ENCODE measurements at places on chromosomes 5 and 9. TPM values are rescaled to one million over a fixed set of nuclear protein-coding genes. Genes with fewer than 3 reads are reported as not detected.

The SLC45A2 gene
- not detected for total RNA-seq

The LSM11 gene
- 2.2 TPM for total RNA-seq

The PPP6C gene
- 52.0 TPM for total RNA-seq

DNA sequence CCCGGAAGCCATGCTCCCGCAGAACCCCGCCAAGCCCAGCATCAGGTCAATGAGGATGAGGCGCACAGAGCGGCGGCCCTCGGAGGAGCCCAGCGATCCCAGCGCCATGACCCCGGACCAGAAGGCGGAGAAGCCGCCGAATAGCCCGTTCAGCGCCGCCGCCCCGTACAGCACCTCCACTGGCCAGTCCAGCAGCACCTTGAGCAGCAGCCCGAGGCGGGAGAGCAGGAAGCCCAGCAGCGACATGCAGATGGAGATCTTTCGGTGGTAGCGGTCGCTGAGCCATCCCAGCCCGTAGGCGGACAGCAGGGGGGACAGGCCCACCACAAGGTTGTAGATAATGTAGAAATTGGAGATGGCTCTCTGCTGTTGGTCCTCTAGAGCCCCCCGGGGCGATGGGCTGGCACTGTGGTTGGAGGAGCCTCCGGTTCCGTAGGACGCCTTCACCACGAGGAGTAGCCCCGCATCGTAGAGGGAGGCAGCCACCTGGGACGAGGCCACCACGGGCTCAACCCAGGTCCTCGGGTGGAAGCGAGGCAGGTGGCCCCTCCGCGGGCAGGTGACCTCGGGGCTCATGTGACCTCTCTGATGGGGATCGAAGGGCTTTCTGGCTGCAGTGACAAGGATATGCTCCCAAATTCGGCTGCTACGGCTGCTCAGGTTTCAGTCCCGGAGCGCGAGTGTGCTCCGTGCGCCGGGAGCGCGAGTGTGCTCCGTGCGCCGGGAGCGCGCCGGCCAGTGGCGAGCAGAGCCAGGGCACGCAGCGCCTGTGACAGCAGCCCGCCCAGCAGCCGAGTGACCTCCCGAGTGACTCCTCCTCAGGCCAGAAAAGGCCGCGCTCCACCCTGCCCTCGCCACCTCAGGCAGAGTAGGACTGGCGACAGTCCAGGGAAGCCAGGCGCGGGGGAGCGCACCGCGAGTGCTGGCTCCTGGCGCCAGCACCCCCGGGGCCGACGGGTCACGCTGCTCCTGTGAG is at the start of gene SLC46A2:
TSS of gene SLC46A2 (minus strand) at position 771 of the 976 bp plus-strand sequence. CDS start at position 576, 195 bp downstream.
- peaks cover 5% of the 10 kb centered on the region for H3K4me1 ChIP-seq
- DNase-seq: peak; percentile 27
- no peak within 1 kb of the TSS for H3K27ac ChIP-seq
- H3K4me3 ChIP-seq: no peak within 1 kb of the TSS

The NEUROG1 gene
- total RNA-seq: not detected

DNA sequence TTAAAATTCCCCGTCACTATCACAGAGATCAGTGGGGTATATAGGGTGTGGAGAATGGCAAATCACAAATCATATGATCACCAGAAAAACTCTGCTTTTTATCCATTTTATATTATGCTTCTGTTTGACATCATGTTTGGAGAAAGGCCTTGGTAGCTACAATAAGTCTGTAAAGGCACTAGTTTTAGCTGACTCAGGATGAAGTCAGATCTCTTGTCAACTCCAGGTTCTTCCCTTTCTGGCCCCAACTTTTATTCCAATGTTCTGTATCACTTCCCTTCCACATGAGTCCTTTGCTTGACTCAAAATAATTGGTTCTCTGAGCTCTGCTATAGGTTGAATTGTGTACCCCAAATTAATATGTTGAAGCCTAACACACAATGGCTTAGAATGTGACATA is 484.9 kb downstream of the PTPRD start:
- H3K27me3 ChIP-seq: no peaks in the 10 kb centered on the region
- DNase-seq: no peak
- H3K4me1 ChIP-seq: no peaks in the 10 kb centered on the region
- no peak overlapping the region for H3K4me3 ChIP-seq
- H3K27ac ChIP-seq: no peak overlapping the region
- H3K36me3 ChIP-seq: no peaks in the 10 kb centered on the region

DNA sequence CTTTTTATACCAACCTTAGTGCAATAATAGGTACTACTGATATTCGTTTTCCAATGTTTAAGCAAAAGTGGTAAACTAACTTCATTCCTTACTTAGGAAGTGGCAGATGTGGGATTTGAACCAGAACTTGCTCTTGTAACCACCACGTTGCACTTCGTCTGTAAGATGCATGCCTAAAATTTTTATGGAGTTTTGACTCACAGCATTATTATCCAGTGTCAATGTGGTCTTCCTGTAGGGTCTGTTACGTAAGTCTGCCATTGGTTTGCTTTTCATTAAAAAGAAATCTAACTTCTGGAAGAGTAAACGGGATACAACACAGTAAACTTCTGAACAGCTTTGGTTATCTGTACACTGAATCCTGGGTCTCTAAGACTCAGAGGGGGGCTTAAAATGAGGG is 521.0 kb upstream of the WWC1 start:
- H3K27me3 ChIP-seq: no peaks in the 10 kb centered on the region
- H3K36me3 ChIP-seq: no peaks in the 10 kb centered on the region
- no peak overlapping the region for H3K27ac ChIP-seq
- H3K4me3 ChIP-seq: no peak overlapping the region

The RMRP gene
- total RNA-seq: 5,546 TPM

DNA sequence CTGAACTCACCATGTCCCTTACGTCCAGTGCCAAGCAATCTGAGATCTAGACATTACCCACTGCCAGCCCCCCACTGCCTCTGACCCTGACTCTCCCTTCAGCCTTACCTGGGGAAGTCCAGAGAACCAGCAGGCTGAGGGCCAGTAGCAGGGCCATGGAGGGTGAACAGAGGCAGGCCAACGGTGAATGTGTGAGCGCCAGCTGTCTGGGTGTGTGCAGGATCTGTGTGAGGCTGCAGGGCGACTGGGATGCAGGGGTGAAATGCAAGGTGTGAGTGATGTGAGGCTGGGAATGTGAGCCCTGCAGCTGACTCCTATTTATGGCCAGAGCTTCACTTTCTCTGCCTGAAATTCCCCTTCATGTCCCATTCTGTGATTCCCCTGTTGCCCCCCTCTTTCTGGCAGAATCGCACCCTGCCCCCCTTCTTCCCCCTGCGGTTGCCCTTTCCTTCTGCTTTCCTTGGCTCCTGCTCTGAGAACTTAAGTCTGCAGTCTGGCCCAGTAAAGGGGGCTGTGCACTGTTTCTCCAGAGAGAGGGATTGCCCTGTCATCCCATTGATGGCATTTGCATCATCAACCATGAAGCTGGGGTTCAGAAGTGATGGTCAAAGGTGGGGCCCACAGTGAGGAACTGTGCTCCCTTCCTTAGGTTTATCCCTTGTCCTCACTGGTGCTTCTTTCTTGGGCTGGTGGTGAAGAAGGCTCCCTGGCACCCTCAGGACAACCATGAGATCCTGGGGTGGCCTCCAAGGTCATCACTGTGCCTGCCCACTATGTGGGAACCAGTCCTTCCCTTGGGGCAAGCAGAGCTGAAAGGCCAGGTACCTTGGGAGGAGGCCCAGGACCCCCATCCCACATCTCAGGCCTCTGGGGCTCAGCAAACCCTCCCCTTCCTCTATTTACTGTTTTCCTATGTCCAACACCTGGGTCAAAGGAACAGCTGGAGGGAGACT is at the start of gene CCL19:
TSS of gene CCL19 (minus strand) at position 294 of the 953 bp plus-strand sequence. CDS start at position 157, 137 bp downstream.
- no peaks in the 10 kb centered on the region for H3K36me3 ChIP-seq
- no peak within 1 kb of the TSS for H3K4me3 ChIP-seq
- no peak within 1 kb of the TSS for H3K27ac ChIP-seq
- H3K4me1 ChIP-seq: no peaks in the 10 kb centered on the region

DNA sequence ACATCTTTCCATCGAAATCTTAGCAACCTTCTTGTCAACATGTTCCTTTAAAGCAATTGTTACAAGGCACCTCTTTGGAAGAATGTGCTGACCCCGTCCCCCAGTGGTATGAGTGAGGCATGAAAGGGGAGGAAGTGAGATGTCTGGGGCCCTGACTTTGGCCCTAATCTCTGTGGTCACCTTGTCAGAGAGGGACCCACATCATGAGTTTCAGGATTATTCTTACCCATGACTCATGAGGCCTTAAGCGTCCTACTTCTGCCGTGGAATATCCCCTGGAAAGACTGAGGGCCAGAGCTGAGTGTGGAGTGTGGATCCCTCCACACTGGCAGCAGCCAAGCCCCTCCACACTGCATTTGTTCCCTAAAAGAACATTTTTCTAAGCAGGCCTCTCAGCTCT is 81.2 kb downstream of the FSTL4 start:
- H3K36me3 ChIP-seq: no peaks in the 10 kb centered on the region
- H3K27ac ChIP-seq: no peak overlapping the region
- DNase-seq: no peak
- no peak overlapping the region for H3K4me3 ChIP-seq

The SHOC1 gene
- total RNA-seq: 0.13 TPM

DNA sequence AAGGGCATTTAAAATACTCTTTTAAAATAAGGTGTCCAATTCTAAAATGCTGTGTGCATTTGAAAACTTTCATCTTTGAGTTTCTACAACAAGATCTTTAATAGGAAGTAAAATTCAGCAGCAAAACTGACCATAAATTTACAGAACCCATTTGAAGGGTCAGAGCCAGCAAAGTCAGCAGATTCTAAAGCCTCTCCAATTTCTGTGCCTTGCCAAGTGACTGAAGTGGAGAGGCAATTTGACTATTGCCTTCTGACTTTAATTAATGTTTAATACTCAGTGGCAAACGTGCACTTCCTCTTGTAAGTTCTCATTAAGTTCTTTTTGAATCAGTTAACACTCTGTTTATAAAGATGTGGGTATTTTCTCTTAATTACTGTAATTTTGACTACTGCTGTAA is 155.2 kb downstream of the BAAT start:
- no peak overlapping the region for H3K27ac ChIP-seq
- H3K36me3 ChIP-seq: no peaks in the 10 kb centered on the region
- H3K27me3 ChIP-seq: no peaks in the 10 kb centered on the region
- H3K4me1 ChIP-seq: no peaks in the 10 kb centered on the region
- no peak overlapping the region for H3K4me3 ChIP-seq

- peak; percentile 74 for DNase-seq
- peaks cover 27% of the 10 kb centered on the region for H3K4me1 ChIP-seq
- H3K27me3 ChIP-seq: no peaks in the 10 kb centered on the region
- peak overlapping the region; percentile 40 for H3K27ac ChIP-seq
Observed at GRCh38 chr5:91225848-91226686, 157.1 kb downstream of the ARRDC3 start.

GRCh38 chr9:96779089-96779488 is 1.2 kb upstream of the ZNF510 start:
- H3K4me3 ChIP-seq: no peak overlapping the region
- peaks cover 9% of the 10 kb centered on the region for H3K4me1 ChIP-seq
- DNase-seq: no peak
- H3K27ac ChIP-seq: no peak overlapping the region

DNA sequence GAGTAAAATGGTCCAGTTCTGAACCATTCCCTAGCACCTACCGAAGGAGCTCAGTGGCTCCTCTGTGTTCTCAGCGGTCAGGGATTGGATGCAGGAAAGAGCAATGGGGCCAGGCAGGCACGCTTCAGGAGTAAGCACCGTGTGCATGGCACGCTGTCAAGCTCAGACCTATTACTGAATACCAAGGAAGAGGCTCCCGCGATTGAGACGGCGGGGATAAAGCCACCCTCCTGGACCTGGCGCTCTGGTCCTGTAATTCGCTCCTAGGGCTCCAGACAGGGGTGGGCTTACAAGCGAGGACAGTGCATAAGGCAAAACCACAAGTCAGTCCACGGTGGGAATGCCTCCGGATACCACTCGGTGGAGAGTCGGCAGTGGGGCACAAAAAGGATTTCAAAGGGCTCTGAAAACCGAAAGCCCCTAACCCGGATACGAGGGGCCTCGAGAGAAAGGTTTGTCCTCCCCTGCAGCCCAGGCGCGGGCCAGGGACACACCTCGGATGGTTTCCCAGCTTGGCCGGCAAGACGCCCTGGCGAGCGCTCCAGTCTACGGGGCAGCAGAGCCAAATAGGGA is 988 bp downstream of the OXCT1 start:
- H3K27me3 ChIP-seq: no peaks in the 10 kb centered on the region
- DNase-seq: peak; percentile 47
- peaks cover 28% of the 10 kb centered on the region for H3K4me1 ChIP-seq
- peak overlapping the region; percentile 92 for H3K27ac ChIP-seq
- H3K4me3 ChIP-seq: peak overlapping the region; percentile 46

GRCh38 chr5:168525856-168526255 is 3.2 kb upstream of the FBLL1 start:
- no peaks in the 10 kb centered on the region for H3K4me1 ChIP-seq
- H3K27ac ChIP-seq: no peak overlapping the region
- H3K27me3 ChIP-seq: no peaks in the 10 kb centered on the region
- H3K36me3 ChIP-seq: no peaks in the 10 kb centered on the region
- no peak overlapping the region for H3K4me3 ChIP-seq
- no peak for DNase-seq

The MLANA gene
- not detected for total RNA-seq

DNA sequence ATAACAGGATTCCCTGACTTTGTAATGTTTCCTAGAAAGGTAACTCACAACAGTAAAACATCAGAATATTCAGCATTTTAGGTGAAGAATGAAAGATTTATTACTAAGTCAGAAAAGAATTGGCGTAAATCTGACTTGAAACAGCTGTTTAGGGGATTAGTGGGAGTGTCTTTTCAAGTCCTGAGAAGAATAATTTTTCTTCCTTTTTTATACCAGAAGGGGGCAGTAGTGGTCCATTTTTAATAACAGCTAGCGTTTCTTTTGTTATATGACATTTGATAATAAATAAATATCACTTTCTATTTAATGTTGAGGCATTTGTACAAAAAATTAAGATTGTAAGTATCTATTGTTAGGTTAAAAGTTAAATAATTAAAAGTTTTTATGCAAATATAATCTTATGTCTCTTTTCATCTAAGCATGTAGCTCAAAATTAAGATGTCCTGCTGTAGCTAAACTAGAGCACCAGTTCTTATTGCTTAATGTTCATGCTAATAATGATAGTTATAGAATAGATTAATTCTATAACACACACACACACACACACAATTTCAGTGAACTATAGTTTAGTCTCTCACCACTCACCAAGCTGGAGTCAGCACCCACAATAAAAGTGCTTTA is 258.7 kb upstream of the ARRDC3 start:
- H3K4me3 ChIP-seq: no peak overlapping the region
- no peak overlapping the region for H3K27ac ChIP-seq
- no peaks in the 10 kb centered on the region for H3K36me3 ChIP-seq

- no peaks in the 10 kb centered on the region for H3K27me3 ChIP-seq
- no peak overlapping the region for H3K4me3 ChIP-seq
Observed at GRCh38 chr5:144779368-144779767, 608.7 kb downstream of the KCTD16 start.

DNA sequence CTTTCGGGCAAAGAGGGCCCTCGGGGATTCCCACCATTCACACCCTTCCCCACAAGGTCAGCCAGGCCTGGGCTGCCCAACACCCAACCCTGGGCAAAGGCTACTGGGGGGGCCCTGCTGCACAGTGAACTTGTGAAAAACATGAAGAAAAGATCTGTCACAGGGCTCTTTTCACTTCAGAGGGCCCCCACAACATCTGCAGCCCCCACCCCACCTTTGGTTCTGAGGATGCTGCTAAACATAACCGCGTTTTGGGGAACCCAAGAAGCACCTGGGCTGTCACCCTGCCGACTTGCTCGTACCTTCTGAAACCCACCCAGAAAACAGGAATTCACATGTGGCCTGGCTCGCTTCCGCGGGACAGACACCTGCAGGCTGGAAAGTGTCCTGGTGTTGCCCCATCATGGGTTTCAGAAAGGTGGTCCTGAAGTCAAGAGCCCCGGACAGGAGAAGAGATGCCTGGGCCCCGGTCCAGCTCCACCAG is 29.3 kb downstream of the B4GALT1 start:
- no peak overlapping the region for H3K4me3 ChIP-seq
- H3K36me3 ChIP-seq: peaks cover 12% of the 10 kb centered on the region
- H3K27me3 ChIP-seq: no peaks in the 10 kb centered on the region
